T-helper 1 cell (primary cell): ENCODE measurements at places on chromosomes 5 and 9.

- no peak for DNase-seq
These were observed 120.2 kb downstream of the SSBP2 start for GRCh38 chr5:81630684-81631083.

DNA sequence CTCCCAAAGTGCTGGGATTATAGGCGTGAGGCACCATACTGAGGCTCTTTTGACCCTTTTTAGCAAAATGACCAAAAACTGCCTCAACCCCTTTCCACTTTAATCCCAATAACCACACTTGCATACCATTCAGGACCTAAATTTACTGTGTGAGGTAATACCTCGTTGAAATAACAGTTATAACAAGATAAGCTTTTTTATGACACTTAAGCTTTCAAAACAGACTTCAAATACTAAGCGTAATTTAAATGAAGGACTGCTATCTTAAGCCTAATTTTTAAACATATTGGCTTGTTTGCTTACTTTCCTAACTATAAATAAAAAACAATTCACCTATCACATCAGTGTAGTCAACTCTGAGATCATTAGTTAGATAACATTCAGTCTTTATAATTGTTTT lies 37.8 kb downstream of the PWWP2A start:
- DNase-seq: no peak

- DNase-seq: no peak
These were observed 60.0 kb downstream of the IL6ST start for GRCh38 chr5:55934720-55935119.

GRCh38 chr5:151448038-151448985 lies 909 bp downstream of the SLC36A1 start:
- no peak for DNase-seq

DNA sequence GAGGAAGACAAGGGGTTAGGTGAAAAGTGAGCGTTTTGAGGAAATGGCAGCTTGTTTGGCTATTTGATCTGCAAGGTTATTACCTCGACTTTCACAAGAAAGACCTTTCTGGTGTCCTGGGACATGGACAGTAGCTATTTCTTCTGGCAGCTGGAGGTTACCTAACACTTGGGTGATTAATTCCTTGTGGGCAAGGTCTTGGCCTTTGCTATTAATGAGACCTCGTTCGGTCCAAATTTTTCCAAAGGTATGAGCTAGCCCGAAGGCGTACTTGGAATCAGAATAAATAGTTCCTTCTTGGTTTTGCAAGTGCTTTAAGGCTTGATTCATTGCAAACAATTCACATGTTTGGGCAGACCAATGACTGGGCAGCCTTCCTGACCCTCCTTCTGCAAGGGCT lies 4.9 kb downstream of the GTF3C5 start:
- no peak for DNase-seq

- DNase-seq: no peak
These were observed 217.1 kb upstream of the MVB12B start for GRCh38 chr9:126109575-126109974.

- DNase-seq: no peak
These were observed 114.6 kb downstream of the FAM170A start for GRCh38 chr5:119743927-119744326.

- DNase-seq: no peak
These were observed 50.9 kb upstream of the DMRTA1 start for GRCh38 chr9:22395687-22396141.

DNA sequence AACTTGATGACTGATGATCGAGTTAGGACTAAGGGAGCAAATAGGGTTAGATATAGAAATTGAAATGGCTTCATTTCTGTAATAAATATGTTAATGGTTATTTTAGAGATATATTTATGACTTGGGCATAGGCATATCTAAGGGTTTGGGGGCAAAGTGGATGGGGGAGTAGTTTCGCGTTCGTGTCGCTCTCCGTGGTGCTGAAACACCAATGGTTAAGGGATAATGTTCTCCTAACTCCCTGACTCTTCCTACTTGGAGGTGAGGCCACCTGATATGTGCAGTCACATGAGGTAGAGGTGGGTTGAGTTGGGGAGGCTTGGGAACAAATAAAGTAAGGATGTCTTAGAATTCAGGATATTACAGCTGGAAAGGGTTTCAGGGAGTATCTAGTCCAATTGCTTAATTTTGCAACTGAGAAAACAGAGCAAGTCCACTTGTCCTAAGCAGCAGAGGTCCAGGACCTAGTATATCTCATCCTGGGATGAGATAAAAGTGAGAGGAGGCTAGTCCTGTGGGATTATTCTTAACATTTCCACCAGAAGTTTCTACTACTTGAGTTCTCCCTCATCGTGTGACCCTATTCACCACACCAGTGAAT lies 44.0 kb upstream of the MAP1B start:
- no peak for DNase-seq

DNA sequence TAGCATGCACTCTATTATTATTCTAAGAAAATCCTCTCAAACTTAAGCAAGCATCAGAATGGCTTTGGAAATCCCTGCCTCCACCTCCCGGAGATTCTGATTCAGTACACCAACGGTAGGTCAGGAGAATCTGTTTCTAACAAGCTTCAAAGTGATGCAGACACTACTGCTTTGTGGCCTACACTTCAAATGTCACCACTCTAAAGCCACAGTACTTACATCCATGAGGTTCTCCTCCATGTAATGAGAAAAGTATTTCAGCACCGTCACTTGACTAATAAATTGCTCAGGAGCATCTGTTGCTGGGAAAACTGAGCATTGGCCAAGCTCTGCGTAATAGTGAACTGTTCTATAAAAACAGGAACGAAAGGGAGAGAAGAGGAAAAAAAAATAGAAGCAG lies 4.8 kb downstream of the PLK2 start:
- DNase-seq: no peak

GRCh38 chr9:113543982-113544303 lies 80.4 kb downstream of the RGS3 start:
- no peak for DNase-seq

DNA sequence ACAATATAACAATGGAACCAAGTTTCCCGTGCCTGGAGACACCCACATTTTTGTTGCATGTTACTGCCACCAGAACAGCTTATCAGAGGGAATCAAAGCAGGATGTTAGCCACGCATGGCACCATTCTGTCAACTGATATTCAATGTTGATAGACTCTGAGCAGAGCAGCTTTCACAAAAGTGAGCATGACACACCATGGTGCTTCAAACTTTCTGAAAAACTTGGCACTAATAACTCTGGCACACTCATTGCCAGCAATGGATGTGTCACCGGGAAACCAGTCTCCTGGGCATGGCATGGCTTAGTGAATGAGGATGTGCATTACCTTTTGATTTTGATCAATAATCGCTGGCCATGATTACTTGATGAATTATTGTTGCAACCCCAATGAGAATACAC lies 19.7 kb downstream of the NIPSNAP3B start:
- no peak for DNase-seq

GRCh38 chr5:88657906-88658775 lies 224.8 kb downstream of the MEF2C start:
- no peak for DNase-seq

DNA sequence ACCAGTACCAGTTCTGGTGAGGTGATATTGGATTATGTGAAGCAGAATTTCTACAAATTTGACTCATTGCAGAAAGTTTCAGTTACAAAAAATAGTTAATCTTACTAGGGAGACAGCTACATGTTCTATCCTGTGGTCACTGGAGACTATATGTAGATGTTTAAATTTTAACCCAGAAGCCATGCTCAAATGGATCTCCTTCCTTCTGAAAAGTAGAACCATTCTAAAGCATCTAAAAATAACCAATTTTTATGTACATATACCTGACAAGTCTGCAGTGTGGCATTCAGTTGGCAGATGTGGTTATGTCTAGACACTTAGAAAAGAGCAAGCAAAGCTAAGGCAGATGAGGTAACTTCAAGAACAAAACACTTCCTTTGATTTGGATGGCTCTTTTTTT lies 65.5 kb upstream of the POU4F3 start:
- no peak for DNase-seq
